Right hindlimb (tissue), 1 donor: ENCODE measurements at places on chromosomes 3 and 15.

DNA sequence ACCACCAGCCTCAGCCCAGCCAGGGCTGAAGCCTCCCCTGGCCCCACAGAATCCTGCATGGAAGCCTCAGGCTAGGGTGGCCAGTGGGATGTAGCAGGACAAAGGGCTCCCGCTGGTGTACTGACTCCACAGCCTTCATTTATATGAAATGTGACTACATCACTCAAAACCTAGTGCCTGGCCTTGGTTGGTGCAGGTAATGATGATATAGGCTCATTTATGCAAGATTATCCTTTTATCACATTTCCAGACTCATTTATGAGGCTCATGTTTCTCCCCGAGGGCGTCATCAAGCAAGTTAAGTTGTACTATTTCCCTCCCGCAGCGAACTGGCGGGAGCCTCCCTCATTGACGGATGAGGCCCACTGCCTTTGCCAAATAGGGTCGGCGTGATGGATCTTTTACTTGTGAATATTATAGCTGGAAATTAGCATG, 179.1 kb upstream of the SMAD3 start:
- DNase-seq, result no peak

- no peak for DNase-seq
These were observed 1.9 kb upstream of the SLC41A3 start for GRCh38 chr3:126085841-126086240.

GRCh38 chr3:132293251-132293650, 24.0 kb upstream of the ACP3 start:
- no peak for DNase-seq

DNA sequence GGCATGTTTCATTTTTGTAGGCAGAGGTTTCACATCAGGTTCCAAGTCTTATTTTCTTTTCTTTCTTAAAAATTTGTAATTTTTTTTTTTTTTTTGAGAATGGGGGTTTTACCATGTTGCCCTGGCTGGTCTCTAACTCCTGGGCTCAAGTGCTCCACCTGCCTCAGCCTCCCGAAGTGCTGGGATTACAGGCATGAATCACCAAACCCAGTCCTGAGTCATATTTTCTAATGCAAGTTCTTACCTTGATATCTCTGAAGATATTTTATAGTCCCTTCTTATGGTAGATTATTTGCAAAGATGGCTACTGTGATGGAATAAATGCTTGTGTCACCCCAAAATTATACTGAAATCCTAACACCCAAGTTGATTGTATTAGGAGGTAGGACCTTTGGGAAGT, 63.8 kb downstream of the SLC9A9 start:
- no peak for DNase-seq
